ENCODE measurements at places on chromosomes 13 and 19. TPM values are rescaled to one million over a fixed set of nuclear protein-coding genes. Genes with fewer than 3 reads are reported as not detected.

DNA sequence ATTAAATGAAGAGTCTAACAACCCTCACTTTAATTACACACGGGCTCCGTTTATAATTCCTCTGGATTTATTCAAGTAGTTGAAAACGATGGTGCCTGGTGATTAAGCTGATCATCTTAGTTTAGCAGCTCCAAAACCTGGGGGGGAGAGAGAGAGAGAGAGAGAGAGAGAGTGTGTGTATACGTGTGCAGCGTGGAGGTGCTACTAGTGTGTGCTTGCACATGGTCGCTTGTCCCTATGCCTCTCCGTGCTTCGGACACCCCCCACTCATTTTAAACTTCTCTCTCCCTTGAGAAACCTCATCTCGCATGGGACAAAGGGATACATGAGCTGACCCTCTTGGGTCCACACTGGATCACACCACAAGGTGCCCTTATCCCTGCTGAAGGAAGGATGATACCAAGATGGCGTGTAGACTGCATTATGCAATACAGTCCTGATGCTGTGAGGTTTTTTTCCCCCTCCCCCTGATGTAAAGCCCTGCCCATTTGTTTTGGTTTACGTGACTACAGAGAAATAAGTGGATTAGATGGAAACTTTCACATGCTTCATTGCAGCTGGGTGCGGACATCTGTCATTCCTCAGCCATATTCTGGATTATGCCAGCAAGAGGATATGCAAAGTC lies 320.8 kb downstream of the ZNF536 start:
- H3K4me1 ChIP-seq: no peaks in the 10 kb centered on the region
- no peaks in the 10 kb centered on the region for H3K36me3 ChIP-seq
- no peak overlapping the region for H3K27ac ChIP-seq
- H3K27me3 ChIP-seq: peaks cover 14% of the 10 kb centered on the region

ZNF541 gene
- not detected for polyA plus RNA-seq

DNA sequence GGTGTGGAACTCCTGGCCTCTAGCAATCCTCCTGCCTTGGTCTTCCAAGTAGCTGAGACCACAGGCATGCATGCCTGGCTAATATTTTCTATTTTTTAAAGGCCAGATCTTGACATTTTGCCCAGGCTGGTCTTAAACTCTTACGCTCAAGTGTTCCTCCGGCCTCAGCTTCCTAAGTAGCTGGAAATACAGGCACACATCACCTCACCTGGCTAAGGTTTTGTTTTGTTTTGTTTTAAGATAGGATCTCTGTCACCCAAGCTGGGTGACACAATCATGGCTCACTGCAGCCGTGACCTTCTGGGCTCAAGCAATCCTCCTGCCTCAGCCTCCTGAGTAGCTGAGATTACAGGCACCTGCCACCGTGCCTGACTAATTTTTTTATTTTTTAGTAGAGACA lies 5.5 kb upstream of the RLN3 start:
- peaks cover 70% of the 10 kb centered on the region for H3K4me1 ChIP-seq
- H3K4me3 ChIP-seq: no peak overlapping the region
- H3K36me3 ChIP-seq: no peaks in the 10 kb centered on the region
- no peaks in the 10 kb centered on the region for H3K27me3 ChIP-seq
- DNase-seq: no peak

DNA sequence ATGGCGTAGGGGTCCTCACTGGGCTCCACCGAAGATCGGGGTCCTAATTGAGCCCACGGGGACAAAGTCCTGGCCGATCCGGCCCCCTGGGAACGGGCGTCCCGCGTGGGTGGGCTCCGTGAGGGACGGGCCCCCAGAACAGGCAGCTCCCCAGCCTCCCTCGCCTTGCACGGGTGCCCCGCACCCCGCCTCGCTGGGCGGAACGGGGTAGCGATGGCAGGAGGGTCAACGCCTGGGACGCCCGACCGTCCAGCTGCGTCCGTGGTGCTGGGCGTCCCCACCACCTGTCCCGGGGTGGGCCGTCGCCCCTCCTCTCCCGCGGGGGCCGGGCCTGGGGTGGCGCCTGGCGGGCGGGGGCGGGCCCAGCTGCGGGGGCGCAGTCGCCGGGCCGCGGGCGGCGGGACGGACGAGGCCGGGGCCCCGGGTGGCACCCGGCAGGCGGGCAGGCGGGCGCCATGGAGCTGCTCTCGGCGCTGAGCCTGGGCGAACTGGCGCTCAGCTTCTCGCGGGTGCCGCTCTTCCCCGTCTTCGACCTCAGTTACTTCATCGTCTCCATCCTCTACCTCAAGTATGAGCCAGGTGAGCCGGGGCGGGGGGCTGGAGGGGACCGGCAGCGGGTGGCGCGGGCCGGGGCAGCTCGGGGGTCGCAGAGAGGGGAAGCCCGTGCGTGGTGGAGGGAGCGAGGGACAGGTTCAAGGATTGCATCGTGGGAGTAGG lies at the start of gene TMEM38A:
Gene TMEM38A (plus strand): TSS at position 377 of the 717 bp plus-strand sequence. CDS start 79 bp downstream, at position 456.
- H3K4me1 ChIP-seq: peaks cover 37% of the 10 kb centered on the region
- H3K27ac ChIP-seq: peak within 1 kb of the TSS; percentile 79
- DNase-seq: no peak

DNA sequence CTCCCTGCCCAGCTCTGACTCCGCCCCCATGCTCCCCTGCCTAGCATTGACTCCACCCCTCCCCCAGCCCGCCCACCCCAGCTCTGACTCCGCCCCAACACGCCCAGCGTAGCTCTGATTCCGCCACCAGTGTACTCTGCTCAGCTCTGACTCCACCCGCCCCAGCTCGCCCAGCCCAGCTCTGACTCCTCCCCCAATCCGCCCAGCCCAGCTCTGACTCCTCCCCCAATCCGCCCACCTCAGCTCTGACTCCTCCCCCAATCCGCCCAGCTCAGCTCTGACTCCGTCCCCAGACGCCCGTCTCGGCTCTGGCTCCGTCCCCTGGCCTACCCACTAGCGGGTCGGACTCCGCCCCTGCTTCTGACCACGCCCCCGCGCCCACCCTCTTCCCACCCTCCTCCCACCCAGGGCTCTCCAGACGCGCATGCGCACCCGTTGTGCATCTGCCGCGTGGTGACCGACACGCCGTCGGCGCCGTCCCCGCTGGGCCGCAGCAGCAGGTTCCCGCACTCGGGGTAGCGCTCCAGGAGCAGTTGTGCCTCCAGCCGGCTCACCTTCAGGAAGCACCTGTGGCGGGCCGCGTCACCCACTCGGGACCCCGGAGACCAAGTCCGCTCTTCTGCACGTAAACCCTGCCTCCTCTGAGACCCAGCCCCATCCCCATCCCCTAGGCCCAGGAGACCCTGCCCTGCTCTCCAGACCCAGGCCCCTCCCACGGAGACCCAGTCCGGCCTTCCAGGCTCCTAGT lies 10.2 kb downstream of the STAP2 start:
- peak; percentile 86 for DNase-seq
- no peak overlapping the region for H3K27ac ChIP-seq
- peak overlapping the region; percentile 27 for H3K4me3 ChIP-seq
- H3K27me3 ChIP-seq: peaks cover 2% of the 10 kb centered on the region

DNA sequence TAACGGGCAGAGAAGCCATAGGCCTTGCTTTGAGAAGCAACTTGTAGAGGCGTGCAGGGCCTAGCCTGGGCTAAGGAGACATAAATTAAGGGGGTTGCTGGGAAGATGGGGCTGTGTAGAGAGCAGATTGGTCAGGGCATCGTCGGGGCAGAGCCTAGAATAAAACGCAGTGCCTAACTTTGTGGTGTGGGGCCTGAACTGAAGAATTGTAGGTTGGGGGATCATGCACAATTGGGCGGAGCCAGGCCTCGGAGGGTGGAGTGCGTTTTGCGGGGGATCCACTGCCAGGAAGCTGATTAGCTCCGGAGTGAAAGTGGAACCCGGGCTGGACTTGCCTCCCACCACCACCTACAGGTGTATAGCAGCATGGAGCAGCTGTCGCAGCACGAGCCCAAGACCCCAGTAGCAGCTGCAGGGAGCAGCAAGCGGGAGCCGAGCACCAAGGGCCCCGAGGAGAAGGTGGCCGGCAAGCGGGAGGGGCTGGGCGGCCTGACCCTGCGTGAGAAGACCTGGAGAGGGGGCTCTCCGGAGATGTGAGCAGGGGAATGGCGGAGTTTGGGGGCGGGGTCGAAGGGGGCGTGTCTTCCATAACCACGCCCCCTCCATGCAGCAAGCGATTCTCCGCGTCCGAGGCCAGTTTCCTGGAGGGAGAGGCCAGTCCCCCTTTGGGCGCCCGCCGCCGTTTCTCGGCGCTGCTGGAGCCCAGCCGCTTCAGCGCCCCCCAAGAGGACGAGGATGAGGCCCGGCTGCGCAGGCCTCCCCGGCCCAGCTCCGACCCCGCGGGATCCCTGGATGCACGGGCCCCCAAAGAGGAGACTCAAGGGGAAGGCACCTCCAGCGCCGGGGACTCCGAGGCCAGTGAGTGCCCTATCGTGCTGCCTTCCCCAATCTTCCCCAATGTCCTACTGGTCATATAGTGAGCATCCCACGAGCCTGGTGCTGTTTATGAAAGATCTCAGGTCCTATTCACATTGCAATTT lies 13.8 kb downstream of the DNASE2 start:
- H3K36me3 ChIP-seq: no peaks in the 10 kb centered on the region
- DNase-seq: peak; percentile 62
- H3K4me3 ChIP-seq: peak overlapping the region; percentile 40
- H3K27me3 ChIP-seq: peaks cover 2% of the 10 kb centered on the region

GRCh38 chr13:63041640-63042414 lies 1626.2 kb upstream of the PCDH20 start:
- DNase-seq: no peak
- no peaks in the 10 kb centered on the region for H3K36me3 ChIP-seq
- no peak overlapping the region for H3K27ac ChIP-seq
- H3K4me3 ChIP-seq: no peak overlapping the region
- no peaks in the 10 kb centered on the region for H3K27me3 ChIP-seq
